ENCODE measurements at places on chromosomes 5 and 9.

GRCh38 chr9:116417464-116417863, 263.9 kb downstream of the PAPPA start:
- no peak for DNase-seq

DNA sequence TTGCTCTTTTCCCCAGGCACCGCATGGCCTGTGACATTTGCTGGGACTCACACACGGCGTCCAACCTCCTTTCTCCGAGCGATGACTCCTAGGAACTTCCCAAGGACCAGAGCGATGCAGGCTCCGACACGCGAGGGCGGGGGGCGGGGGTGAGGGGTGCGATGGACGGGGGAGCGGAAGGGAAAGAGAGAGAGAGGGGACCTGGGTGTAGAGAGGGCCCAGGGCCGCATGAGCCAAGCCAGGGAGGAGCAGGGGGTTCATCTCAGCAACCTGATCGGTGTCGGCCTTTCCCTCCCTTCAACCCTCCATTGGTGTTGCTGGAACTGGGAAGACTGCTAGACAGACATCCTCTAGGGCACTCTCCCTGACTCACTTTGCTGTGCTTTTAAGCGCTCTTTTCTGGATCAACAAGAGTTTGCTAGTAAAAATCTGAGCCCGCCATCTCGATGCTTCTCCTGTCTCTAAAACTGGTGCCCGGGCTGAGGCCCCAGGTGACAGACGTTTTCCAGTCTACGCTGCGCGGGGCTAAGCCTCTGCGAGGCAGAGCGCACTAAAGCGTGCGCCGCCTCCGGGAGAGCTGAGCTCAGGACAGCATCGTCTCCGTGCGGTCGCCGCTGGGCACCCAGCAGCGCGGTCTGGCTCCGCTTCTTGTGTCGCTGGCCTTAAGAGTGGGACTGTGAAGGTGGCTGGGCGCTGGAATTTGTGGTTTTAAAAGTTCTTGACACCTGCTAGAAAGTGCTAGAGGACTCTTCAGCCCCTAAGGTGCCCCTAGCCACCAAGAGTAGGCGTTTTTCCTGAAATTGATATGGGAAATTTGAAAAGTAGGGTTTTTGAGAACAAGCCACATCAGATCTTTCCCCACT, 1.0 kb upstream of the TSLP start:
- DNase-seq: peak; percentile 57

DNA sequence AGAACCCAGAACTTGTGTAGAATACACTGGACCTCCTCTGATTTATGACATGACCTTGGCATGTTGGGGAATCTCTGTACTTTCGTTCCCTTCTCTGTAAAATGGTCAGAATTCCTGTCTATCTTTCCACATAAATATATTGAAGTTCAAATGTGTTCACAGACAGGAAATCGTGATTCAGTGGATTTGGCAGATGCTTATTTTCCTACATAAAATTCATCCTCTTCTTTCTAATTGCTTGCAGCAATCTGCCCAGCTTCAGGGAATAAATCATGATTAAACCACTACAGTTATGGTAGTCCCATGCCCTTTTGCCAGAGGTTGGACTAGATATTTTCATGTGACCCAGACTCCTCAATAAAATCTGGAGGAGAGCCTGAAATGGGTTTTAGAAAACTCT, 52.1 kb upstream of the ARL15 start:
- DNase-seq: no peak

- no peak for DNase-seq
These were observed 569.8 kb upstream of the RIOK2 start for GRCh38 chr5:97752871-97753270.

- no peak for DNase-seq
These were observed 30.5 kb upstream of the MSH3 start for GRCh38 chr5:80623999-80624398.

GRCh38 chr9:14482856-14483255, 168.9 kb upstream of the NFIB start:
- no peak for DNase-seq

DNA sequence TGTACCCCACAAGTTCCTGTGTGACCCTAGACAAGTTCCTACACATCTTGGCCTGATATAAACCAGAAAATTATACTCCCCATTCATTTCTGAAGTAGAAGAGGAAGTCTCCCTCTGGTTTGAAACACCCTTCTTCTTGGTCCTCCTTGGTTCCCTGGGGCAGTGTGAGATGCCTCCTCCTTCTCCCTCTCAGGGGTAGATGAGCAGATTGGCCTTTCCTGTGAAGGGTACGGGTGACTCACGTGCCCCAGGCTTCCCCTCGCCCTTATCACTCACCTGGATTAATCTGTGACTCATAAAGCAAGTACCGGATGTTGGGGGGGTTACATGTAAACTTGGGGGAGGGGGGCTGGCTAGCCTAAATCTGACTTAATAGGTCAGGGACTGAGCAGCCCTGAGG, 11.1 kb upstream of the AQP3 start:
- no peak for DNase-seq

DNA sequence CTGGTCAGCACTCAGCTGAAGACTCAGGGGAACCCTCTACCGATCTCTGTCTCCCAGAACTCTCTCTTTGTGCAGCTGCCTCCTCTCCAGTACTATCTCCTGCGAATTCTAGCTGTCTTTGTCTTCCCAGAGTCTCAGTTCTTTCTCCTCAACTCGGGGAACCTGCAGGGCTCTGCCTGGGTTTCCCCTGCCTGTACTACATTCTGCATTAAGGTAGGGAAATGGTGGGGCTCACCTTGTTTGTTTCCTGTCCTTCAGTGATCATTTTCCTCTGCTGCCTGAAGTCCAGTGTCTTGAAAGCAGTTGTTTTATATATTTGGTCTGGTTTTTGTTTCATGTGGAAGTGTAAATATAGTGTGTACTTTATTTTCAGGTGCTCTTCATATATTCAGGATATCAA, 43.1 kb upstream of the IGFBPL1 start:
- DNase-seq: no peak

DNA sequence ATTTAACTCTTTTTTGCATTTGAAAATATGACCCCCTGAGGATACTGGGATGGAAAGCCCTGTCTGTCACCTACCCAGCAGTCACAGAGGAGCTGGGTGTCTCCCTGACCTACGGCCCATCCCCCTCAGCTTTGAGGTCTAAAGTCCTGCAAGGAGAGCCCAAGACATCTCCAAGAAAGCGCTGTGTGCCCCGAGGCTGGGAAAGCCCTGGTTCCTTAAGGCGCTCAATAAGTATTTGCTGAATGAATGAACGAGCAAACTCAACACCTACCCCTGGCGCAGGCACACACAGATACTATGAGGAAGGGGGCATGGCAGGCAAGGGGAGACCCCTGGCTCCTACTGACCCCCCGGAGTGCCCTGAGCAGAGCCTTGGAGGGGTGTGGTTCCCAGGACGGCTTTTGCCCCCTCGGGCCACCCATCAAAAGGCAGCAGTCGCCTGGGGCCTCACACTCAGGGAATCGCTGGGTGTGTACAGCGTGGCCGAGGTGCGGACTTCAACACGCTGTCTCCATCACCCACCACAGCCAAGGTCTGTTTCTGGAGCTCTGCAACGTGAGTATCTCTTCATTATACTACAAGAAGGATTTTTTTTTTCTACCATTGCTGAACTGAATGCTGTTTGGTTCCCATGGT, 211.6 kb downstream of the ERCC6L2 start:
- no peak for DNase-seq

DNA sequence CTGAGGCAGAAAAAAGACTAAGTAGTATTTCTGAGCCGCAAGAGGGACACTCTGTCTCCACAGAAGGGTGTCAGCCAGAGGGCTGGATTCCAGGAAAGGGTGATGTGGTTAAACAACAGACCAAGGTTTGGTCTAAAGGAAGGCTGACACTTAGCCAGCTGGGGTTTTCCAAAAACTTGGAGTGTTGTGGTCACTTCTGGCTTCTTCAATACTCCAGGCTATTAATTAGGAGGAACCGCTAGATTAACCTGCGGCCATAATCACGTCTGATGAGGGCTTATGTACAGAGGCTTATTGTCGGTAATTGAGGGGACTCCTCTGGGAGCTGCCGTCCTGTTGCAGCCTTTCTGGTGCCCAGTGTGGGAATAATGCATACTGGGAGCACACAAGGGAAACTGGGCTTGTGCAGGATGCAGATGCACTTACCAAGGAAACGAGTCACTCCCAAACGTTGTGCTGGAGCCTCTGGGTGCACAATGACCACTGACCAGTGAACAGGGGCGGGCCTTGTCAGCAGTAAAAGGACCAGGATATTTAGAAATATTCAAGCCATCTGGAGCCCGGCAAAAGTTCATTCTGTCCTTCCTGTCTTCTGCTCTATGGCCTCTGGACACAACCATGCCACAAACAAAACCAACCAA, 70.2 kb upstream of the TUT7 start:
- DNase-seq: peak; percentile 62

GRCh38 chr5:77168879-77169244, 41.6 kb upstream of the PDE8B start:
- DNase-seq: peak; percentile 50

- DNase-seq: no peak
These were observed 41.1 kb upstream of the ERCC6L2 start for GRCh38 chr9:95834281-95834907.

- no peak for DNase-seq
These were observed 4.4 kb downstream of the TTC16 start for GRCh38 chr9:127720031-127720864.

DNA sequence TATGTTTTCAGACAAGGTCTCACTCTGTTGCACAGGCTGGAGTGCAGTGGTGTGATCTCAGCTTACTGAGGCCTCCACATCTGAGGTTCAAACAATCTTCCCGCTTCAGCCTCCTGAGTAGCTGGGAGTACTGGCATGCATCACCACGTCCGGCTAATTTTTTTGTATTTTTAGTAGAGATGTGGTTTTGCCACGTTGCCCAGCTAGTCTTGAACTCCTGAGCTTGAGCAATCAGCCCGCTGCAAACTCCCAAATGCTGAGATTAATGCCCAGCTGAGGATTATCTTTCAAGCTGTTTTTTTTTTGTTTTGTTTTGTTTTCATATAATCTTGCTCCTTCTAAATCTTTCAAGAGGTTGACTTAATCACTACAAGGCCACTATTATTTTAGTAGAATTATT, 47.3 kb upstream of the SLC28A3 start:
- DNase-seq: no peak

DNA sequence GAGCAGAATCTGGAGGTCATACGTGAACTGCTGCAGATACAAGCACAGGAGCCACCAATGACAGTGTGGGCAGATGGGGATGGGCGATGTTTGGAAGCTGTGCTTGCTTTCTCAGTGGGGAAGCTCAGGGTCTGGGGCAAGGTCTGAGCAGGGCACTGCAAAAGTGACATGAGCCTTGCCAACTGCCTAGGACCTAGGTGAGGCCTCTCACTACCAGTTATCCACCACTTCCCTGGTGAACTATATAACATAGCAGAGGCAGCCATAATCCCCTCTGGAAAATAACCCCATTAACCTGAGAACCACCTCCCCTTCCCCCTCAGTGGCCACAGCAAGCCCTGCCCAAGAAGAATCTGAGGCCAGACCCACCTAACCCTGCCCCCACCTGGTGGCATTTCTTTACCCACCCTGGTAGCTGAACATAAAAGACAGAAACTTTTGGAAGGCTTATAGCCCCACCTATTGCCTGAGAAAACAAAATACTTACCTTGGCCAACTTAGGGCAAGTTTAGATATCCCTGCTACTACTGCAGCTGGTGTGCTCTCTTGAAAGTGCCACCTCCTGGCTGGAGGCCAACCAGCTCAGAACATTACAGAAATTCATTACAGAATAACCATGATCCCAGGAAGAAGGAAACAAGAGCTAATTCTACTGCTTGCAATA, 18.8 kb upstream of the SPEF2 start:
- no peak for DNase-seq

DNA sequence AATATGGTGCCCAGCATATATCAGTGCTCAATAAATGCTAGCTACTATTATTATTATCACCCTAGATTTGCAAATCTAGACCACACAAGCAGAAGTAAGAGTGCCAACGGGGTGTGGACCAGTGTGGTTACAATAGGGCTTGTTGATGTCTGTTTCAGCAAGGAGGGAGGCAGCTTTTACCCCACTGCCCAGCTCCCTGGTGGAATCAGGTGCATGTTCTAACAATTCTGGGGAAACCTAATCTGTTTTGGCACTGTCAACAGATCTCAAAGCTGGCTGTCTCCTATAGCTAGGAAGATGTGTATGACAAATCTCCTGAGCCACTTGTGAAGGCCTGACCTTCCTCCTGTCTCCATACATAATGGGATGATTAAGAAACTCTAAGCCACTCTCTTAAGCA, 5.7 kb downstream of the TGFBI start:
- peak; percentile 12 for DNase-seq
